Anterior cingulate cortex (tissue), 58 donors: ENCODE measurements at places on chromosomes 4 and X.

GRCh38 chrX:124910611-124911010 is 409.1 kb upstream of the TEX13C start:
- no peak for DNase-seq

DNA sequence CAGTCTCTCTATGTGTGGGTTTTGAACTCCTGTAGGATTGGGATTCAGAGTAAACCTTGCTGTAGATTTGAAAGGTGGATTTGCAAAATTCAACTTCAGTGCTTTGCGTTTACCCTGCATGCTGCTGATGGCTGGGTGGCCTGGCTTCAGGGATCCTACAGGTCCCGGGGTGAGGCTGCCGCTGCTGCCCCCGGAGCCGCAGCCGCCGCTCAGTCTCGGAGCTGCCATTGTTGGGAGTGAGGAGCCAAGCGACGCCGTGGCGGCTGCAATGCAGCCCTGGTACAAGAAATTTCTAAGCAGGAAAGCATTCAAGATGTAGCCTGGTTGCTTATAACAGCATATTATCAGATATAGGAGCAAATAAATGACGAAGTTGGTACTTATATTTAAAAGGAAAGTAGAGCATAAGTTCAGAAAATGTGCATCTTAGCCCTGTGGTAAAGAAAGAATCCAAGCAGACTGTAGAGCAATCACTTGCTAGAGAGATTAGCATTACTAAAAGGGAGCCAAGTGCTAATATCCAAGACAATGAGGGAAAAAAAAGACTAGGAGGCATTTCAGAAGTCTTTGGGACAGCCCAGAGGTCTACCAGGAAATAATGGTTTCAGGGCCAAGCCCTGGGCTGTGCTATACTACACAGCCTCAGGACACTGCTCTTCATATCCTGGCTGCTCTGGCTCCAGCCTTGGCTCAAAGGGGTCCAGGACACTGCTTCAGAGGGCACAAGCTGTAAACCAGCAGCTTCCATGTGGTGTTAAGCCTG is 36.9 kb upstream of the CHIC1 start:
- no peak for DNase-seq

GRCh38 chr4:72110886-72111285 is 79.1 kb downstream of the NPFFR2 start:
- DNase-seq: no peak

DNA sequence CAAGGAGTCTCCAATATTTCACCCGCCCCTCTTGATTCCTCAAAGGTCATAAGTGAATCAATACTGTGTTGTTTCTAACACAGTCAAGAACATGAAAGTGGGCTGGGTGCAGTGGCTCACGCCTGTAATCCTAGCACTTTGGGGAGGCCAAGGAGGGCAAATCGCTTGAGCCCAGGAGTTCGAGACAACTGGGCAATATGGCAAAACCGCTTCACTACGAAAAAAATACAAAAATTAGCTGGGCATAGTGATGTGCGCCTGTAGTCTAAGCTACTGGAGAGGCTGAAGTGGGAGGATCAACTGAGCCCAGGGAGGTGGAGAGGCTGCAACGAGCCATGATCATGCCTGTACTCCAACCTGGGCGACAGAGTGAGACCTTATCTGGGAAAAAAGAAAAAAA is 3.4 kb downstream of the ACSL1 start:
- DNase-seq: no peak

DNA sequence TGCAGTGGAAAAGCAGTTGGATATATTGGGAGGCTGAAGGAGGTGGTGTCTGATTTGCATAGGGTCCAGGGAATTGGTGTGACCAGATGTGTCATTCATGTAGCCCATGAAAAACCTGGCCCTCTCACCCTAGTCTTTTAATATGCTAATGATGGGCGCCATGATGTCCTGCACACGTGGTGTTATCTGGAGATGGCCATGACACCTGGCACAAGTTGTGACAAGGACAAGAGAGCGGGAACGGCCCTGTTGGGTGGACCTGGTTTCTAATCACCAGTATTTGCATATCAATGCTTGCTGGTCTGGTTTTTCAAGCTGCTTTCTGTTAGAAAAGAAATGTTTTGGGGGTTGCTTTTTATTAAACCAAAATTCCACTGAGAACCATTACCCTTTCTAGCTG is 87.4 kb downstream of the ZXDA start:
- no peak for DNase-seq

- DNase-seq: no peak
Observed at GRCh38 chr4:36207831-36208520, 36.3 kb downstream of the ARAP2 start.

GRCh38 chr4:100984901-100985300 is 362.4 kb downstream of the PPP3CA start:
- no peak for DNase-seq

DNA sequence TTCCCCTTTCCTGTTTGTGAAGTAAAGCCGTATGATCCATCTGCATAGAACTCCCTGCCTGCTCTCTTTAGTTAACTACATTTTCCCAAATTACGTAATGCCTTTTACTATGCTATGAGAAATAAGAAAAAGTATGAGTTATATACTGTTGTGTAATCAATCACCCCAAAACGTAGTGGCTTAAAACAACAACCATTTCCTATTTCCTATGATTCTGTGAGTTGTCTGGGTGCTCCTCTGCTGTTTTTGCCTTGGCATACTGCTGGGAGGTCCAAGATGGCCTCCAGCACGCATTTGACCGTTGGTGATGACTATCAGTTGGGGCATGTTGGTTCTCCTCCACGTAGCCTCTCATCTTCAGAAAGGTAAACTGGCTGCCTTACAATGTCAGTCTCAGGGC is 39.8 kb downstream of the BBS12 start:
- no peak for DNase-seq

DNA sequence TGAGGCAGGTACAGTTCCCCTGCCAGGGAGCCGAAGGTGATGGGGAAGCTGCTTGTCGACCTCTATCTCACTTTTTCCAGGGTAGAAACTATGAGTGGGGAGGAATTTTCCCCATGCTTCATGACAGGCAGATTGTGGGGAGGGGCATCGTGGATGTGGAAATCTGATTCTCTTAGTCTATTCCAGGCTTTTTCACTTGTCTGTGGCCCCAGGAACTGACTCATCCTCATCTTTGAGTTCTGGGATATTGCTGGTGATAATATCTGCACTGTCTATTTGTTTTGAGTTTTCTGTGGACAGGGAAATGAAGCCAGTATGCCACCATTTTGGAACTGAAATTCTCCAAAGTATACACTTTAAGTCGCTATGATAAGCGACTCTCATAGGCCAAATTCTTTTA is 7.6 kb upstream of the TLR2 start:
- no peak for DNase-seq

GRCh38 chr4:114349543-114350175 is 248.9 kb upstream of the UGT8 start:
- DNase-seq: no peak
